Uterus (tissue), 4 donors: ENCODE measurements at places on chromosomes 1 and 21. TPM values are rescaled to one million over a fixed set of nuclear protein-coding genes. Genes with fewer than 3 reads are reported as not detected.

DNA sequence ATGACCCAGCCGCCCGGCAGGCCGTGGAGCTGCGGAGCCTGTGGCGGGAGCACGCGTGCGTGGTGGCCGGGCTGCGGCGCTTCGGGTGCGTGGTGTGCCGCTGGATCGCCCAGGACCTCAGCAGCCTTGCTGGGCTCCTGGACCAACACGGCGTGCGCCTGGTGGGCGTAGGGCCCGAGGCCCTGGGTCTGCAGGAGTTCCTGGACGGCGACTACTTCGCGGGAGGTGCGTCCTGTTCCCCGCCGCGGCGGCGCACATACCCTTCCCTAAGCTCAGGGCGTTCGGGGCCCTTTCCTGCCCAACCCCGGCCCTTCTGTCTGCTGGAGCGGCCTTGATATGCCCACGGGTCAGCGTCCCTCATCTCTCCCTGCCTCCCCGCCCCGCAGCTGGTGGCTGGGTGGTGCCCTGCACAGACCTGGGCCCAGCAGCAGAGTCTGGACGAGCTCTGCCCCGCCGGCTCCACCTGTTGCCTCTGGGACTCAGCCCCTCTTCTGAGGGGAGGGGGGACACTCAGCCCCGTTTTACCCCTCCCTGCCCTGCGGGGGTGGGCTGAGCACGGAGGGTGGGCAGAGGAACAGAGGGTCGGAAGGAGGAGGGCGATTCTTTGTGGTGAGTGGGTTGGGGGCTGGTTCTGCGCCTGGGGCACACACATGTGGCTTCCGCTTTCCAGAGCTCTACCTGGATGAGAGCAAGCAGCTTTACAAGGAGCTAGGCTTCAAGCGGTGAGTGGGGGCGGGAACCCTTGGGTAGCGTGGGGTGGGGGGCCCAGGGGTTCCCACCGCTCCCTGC is 688 bp downstream of the PRXL2B start:
- no peaks in the 10 kb centered on the region for H3K27me3 ChIP-seq
- no peaks in the 10 kb centered on the region for H3K36me3 ChIP-seq
- DNase-seq: no peak
- H3K27ac ChIP-seq: peak overlapping the region; percentile 98
- no peaks in the 10 kb centered on the region for H3K4me1 ChIP-seq
- H3K4me3 ChIP-seq: peak overlapping the region; percentile 41

DNA sequence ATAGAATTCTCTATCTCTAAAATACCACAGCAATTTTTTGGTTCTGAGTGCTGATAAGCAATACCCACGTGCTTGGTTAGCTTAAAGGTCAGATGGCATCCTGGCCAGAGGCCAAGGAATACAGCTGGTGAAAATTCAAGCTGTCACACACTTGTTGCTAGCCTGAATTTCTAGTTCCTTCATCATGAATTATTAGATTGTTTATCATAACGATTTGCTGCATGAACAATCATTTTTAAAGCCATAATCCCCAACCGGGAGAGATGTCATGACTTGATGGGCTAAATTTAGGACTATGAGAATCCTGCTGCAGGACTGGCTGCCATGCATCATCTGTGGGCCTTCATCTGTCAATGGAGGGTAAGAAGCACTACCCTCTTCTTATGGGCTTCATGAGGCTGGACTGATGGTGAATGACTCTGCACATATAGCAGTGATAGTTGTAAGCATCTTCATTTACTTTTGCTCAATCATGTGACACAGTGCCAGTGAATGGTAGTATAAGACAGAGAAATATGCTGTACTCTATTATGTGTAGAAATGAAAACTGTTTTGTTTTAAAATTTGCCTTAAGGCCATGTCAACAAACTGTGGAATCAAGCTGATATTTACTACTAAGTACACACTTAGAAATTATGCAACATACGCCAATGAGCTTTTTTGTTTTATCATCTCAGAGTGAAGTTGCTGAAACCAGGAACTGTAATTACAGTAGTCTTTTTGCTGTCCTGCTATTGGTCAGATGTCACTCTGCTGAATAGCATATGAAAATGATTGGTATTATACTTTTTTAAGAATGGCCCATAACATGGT is 80.5 kb upstream of the RALGPS2 start:
- no peak overlapping the region for H3K27ac ChIP-seq
- no peaks in the 10 kb centered on the region for H3K4me1 ChIP-seq
- DNase-seq: no peak
- no peaks in the 10 kb centered on the region for H3K27me3 ChIP-seq
- no peaks in the 10 kb centered on the region for H3K36me3 ChIP-seq

PAQR7 gene
- total RNA-seq: 4.9 TPM

DNA sequence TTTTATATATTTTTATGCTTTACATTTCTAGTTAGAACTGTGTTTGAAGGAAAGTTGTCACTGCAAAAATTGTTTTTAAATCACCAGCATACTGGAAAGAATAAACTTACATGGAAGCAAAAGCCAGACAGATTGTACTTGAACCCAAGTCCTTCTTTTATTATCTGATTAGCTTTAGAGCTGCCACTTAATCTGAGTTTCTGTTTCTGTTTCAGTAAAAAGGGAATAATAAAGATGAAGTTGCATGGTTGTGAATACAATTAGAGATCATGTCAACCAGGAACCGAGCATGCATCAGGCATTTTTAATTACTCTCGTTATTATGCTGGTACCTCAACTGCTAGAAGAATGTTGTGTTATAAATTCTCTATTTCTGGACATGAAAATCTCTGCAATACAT is 76.9 kb upstream of the EXO1 start:
- no peaks in the 10 kb centered on the region for H3K27me3 ChIP-seq
- H3K4me1 ChIP-seq: no peaks in the 10 kb centered on the region

CLDN14 gene
- not detected for total RNA-seq

- no peak overlapping the region for H3K4me3 ChIP-seq
- no peaks in the 10 kb centered on the region for H3K27me3 ChIP-seq
- DNase-seq: peak; percentile 33
- no peak overlapping the region for H3K27ac ChIP-seq
- H3K36me3 ChIP-seq: no peaks in the 10 kb centered on the region
Measured at GRCh38 chr1:114224196-114224907, 70.7 kb upstream of the SYT6 start.

GRCh38 chr1:183674886-183675285 is 21.8 kb upstream of the APOBEC4 start:
- no peak for DNase-seq
- no peak overlapping the region for H3K4me3 ChIP-seq
- no peaks in the 10 kb centered on the region for H3K4me1 ChIP-seq
- H3K27me3 ChIP-seq: no peaks in the 10 kb centered on the region

- DNase-seq: no peak
- no peaks in the 10 kb centered on the region for H3K27me3 ChIP-seq
- H3K4me3 ChIP-seq: no peak overlapping the region
- no peak overlapping the region for H3K27ac ChIP-seq
- peaks cover 26% of the 10 kb centered on the region for H3K4me1 ChIP-seq
- H3K36me3 ChIP-seq: no peaks in the 10 kb centered on the region
Measured at GRCh38 chr1:201707656-201708055, 121.3 kb upstream of the IPO9 start.

DNA sequence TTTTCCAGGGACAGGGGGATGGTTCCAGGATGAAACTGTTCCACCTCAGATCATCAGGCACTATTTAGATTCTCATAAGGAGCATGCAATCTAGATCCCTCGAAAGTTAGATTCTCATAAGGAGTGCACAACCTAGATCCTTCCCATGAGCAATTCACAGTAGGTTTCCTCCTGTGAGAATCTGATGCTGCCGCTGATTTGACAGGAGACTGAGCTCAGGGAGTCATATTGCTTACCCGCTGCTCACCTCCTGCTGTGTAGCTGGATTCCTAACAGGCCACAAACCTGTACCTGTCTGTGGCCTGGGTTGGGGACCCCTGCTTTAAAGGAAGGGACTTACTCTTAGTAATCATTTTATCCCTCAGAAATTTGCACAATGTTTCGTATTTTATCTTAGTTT is 9.3 kb downstream of the CTH start:
- no peaks in the 10 kb centered on the region for H3K4me1 ChIP-seq
- DNase-seq: no peak
- H3K4me3 ChIP-seq: no peak overlapping the region
- no peaks in the 10 kb centered on the region for H3K36me3 ChIP-seq
- no peaks in the 10 kb centered on the region for H3K27me3 ChIP-seq

DNA sequence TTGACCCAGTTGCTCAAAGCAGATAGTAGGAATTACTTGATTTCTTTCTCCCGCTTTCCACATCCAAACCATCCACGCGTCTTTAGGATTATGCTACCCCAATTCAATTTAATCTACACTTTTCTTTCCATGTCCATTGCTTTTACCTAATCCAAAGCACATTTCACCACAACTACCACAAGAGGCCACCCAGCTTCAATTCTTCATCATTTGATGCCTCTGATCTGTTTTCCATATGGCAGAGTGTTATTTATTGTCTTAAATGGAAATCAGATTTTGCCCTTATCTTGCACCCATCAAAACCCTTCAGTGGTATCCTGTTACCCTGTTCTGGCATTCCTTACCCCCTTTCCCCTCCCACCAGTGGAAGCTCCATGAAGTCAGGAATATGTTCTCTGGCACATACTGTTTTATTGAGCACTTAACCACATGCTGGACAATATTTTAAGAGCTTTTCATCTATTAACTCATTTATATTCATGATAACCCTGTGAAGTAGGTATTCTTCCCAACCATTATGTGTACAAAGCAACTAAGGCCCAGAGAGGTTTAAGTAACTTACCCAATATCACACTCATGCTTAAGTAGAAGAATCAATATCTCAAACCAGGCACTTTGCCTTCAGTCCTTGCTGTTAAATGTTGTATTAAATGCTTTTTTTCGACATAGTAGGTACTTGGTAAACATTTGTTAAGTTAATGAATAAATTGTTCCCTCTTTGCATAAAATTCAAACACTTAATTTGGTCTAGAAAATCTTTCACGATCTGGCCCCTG is 34.6 kb downstream of the CLIC4 start:
- peaks cover 10% of the 10 kb centered on the region for H3K4me1 ChIP-seq
- no peak for DNase-seq
- no peak overlapping the region for H3K27ac ChIP-seq
- H3K27me3 ChIP-seq: no peaks in the 10 kb centered on the region
- H3K4me3 ChIP-seq: no peak overlapping the region

ADAMTS4 gene
- 1.3 TPM for total RNA-seq

GRCh38 chr1:46341222-46342083 is 846 bp downstream of the NSUN4 start:
- DNase-seq: peak; percentile 21
- no peaks in the 10 kb centered on the region for H3K27me3 ChIP-seq
- H3K4me3 ChIP-seq: peak overlapping the region; percentile 87
- H3K27ac ChIP-seq: peak overlapping the region; percentile 97
- no peaks in the 10 kb centered on the region for H3K36me3 ChIP-seq

DNA sequence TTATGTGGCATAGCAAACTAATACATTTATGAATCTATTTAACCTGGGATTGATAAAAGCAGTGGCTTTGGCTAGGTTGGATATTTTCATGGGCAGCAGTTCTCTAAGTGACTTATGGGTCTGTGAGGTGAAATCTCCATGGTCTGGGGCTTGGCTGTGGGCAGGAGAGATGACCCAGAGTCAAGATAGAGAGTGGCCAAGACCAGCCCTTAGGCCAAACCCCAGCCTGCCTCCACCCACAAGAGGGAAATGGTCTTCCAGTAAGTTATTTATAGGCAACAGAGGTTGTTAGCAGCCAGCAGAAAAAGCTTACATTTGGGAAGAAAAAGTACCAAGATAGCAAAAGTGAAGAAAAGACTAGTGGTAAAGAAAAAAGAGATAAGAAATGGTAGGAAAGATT is 61.4 kb downstream of the SLC35F3 start:
- H3K4me3 ChIP-seq: no peak overlapping the region
- no peaks in the 10 kb centered on the region for H3K36me3 ChIP-seq
- H3K27me3 ChIP-seq: no peaks in the 10 kb centered on the region

AK4 gene
- 26.2 TPM for total RNA-seq

GRCh38 chr21:31928656-31929055 is 55.8 kb downstream of the HUNK start:
- H3K4me3 ChIP-seq: no peak overlapping the region
- no peak overlapping the region for H3K27ac ChIP-seq
- no peaks in the 10 kb centered on the region for H3K36me3 ChIP-seq
- H3K27me3 ChIP-seq: no peaks in the 10 kb centered on the region
- no peaks in the 10 kb centered on the region for H3K4me1 ChIP-seq

DNA sequence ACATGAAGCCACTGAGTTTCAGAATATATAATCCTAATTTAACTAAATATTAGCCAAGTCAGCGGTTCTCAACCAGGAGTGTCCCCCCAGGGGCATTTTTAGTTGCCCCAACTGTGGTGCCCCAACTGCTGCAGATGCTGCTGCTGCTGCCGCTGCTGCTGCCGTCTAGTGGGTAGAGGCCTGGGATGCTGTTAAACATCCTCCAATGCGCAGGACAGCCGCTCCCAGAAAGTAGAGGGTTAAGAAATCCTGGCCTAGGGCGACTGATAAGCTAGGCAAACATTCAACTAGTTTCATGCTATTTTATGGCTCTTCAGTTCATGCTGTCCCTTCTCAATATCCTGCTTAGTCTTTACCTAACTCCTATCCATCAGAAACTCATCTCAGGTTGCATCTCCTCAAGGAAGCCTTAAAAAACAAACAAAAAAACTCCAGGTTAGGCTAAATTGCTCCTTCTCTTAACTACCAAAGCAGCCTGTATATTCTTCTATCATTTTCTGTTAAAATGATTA is 9.9 kb upstream of the DCAF6 start:
- H3K4me1 ChIP-seq: no peaks in the 10 kb centered on the region
- H3K27ac ChIP-seq: no peak overlapping the region
- no peaks in the 10 kb centered on the region for H3K36me3 ChIP-seq
- no peaks in the 10 kb centered on the region for H3K27me3 ChIP-seq
- no peak overlapping the region for H3K4me3 ChIP-seq

DNA sequence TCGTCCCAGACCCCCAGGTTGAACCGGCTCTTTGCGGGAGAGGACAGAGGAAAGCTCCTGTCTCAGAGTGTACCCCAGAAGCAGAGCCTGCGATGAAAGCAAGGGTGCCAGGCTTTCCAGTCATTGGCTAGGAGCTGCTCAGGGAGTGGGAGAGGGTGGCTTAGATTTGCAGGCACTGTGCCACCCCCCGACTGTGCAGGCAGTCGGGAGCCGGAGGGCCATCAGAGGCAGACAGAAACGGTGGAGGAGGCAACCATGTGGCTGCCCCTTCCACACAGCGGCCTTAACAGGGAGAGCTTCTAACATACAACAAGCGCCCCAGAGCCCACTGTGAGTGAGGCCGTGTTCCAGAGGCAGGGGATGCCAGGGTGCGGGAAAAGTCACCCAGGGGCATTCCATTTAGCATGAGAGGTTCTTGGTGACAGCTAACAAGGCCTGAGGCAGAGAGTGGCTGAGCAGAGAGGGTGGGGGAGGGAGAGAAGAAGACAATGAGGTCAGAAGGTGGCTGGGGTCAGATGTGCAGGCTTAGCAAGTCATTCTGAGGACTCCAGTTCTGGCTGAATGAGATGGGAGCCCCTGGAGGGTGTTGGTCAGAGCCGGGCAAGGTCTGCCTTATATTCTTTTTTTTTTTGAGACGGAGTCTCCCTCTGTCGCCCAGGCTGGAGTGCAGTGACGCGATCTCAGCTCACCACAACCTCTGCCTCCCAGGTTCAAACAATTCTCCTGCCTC is 9.5 kb upstream of the C1orf167 start:
- H3K27ac ChIP-seq: no peak overlapping the region
- no peaks in the 10 kb centered on the region for H3K27me3 ChIP-seq
- H3K36me3 ChIP-seq: no peaks in the 10 kb centered on the region
- H3K4me3 ChIP-seq: no peak overlapping the region

DNA sequence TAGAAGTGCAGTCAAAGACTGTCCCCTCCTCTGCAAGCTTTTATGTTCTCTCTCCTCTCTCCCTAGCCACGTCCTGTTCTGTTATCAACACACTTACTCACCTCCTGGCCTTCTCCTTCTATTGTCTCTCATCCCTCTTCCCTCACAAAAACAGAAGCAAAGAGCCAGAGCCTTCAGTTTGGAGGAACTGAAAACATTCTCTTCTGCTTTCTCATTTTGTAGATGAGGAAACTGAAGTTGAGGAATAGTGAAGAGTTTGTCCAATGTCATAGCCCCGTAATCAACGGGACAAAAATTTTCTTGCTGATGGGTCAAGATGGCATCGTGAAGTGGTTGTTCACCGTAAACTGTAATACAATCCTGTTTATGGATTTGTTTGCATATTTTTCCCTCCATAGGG is 1.9 kb downstream of the NLRP3 start:
- H3K4me1 ChIP-seq: no peaks in the 10 kb centered on the region
- no peak overlapping the region for H3K4me3 ChIP-seq
